NCI-H510A (cell line): ENCODE measurements at places on chromosomes 12 and 14.

DNA sequence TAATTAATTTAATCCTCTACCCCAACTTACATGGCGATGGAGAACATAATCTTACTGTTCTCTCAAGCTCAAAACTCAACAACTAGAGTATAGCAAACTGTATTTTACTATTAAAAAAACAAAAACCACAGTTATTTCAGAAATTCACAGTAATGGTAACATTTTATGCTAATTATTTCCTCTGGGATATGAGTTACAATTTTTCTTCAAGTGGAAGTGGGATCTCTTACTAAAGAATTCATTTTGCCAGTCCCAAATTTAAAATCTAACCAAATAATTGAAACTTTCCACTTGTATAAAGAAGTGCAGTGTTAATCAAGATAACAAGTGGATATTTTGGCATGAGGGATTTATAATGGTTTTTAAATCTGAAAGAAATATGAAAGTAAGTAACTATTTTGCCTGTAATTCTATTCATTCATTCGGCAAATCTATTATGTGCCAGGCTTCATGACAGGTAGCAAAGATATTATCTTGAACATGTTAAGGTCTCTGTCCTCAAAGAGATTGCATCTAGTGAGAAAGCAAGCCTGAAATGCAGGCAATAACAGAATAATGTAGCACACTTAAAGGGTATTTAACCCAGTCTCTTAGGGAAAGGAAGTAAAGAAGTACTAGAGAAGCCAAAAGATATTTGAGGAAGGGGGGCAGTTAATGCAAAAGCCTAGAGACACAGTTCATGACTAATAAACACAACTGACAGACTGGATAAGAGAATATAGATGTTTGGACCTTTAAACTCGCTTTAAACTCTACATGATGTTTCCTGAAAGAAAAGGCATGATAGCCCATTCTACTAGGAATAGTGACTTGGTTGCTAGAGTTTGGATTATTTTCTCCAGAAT, 44.0 kb downstream of the TAOK3 start:
- DNase-seq: no peak

DNA sequence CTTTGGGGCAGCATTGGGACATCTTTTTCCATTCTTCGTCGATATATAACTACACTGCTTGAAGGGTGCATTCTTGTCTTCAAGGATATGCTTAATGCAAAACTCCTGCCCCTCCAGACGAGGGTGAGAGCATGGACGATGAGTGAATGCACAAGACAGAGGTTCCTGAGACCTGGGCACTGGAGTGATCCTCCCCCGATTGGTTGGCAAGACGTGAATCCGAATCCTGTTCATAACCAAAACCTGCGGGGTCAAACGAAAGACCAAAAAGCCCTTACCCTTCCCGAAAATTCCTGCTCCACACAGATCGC, 684 bp downstream of the KANSL2 start:
- DNase-seq: peak; percentile 19

- no peak for DNase-seq
Measured at GRCh38 chr14:41167040-41167439, 439.6 kb upstream of the LRFN5 start.

- DNase-seq: no peak
Measured at GRCh38 chr14:93072659-93073357, 42.9 kb downstream of the ITPK1 start.

GRCh38 chr14:50403419-50403818, 6.7 kb upstream of the CDKL1 start:
- DNase-seq: peak; percentile 5

DNA sequence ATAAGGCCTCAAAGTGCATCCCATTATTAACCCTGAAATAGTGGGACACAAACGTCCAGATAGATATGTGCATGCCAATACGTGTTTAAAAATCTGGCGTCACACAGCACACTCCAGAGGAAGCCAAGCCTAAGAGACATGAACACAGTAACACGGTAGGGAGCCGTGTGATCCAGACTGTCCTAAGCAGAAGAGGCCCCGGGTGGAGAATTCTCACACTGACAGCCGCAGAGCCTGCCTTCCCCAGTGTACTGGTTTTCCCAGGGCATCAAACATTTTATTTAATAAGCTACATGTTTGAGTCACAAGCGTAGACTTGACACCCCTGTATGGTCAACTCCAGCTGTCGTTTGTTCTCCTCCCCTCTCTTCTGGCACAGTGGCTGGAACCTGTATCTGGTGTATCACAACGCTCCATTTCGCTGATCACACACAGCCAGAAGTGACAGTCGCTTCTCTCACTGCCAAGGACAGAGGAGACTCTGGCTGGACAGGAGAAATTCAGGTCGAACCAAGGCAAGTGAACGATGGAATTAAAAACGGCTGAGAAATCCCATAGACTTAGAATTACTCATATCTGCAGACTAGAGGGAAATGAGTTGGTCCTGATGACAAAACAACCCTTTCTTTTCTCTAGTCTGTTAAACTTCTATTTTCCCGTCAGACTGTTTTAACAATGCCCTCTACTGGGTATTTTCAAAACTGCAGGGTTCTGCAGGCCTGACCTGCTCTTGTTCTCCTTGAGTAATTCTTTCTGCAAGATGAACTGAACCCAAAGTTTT, 359.9 kb downstream of the RGS6 start:
- DNase-seq: no peak

GRCh38 chr12:41652981-41653380, 464.9 kb downstream of the PDZRN4 start:
- no peak for DNase-seq

DNA sequence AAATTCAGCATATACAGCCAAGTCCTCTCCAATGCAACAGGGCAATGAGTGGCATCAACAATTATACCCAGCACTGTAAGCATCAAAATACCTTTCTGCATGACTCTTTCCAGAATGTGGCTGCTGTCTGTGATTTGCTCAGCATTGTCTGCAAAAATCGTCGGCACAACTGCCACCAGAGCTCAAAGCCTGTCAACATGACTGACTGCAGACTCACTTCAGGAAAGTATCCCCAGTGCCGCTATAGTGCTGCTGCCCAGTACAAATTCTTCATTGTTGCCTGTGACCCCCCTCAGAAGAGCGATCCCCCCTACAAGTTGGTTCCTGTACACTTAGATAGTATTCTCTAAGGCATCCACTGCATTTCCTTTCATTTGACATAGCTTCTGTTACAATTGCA, 735 bp downstream of the RNASE6 start:
- DNase-seq: no peak

GRCh38 chr12:82880442-82880901, 193.8 kb downstream of the TMTC2 start:
- DNase-seq: no peak

DNA sequence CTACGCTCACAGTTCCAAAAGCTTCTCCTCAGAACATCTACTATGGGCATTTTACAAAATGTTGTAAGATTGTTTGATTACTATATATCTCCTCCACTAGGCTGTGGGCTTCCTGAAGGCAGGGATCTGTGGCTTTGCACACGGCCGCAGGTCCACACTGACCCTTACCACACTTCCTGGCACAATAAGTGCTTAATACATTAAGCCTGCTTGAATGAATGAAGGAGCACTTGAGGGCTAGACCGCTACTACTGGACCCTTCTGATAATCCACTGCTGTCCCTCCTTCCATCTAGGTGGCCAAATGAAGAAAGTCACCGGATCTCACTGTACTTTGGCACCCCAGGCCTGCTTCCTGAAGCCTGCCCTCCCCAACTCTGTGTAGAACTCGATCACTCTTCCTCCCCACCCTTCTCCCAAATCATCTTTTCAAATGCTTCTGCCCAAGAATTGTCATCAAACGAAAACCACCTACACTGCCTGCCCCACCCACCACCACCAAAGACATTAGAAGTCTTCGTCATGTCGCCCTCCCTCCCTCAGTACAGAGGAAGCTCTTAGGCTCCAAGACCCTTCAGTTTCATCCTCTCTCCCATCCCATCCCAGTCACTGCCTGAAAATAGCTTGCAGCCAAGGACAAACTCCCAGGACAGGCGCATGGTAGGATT, 596 bp upstream of the ZBTB39 start:
- no peak for DNase-seq

DNA sequence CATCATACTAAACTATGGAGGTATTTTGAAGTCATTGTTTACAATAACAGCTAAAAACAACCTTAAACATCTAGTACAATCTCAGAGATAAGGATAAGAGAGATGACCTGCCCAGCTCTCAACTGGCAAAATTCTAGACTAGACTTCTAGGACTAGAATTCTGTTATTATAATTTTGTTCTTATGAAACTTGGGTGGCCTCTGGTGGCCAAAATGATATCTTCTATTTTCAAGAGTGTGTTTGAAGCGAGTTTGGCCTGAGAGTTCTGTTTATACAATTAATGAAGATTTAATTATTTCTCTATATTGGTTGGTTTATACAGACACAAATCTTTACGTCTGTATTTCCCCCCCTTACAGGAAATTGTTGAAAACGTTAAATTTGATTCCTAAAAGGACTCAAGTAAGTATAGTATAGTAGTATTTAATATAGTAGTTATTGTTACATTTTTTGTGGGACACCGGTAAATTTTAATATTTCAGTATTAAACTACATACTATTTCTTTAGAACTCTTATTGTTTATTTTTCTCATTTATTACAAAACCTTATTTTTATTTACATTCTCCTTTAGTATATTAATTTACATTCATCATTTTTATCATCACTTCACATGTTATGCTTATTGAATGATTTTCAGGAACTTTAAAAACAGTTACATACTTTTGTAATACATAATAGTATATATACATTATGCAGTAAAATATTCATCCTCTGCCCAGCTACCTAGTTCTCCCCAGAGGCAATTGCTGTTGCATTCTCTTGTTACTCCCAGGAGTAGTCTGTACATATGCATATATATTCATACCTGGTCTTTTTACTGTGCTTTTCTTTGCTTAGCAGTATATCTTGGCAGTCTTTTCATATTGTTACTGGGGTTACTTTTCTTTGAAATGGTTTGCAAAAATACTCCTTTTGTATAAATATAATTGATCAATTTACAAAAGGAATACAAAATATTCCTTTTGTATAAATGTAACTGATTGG, 6.6 kb downstream of the PPHLN1 start:
- DNase-seq: peak; percentile 6

- DNase-seq: no peak
Measured at GRCh38 chr14:101854366-101854765, 92.9 kb downstream of the PPP2R5C start.

DNA sequence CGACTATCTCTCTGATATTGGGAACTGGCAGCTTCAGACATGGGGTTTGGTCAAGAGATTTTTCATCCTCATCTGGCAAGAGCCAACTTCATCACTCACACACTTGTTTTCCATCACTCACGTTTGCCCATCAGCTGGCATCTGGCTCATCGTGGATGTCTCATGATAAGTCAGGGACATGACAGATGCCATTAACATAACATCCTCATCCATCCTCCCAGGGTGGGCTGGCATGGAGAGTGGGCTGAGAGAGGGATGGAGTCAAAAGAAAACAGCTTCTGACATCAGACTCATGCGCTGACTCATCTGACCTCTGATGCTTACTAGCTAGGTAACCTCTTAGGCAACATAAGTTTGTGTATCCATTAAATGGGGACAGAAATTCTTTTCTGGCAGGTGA, 1.8 kb upstream of the VSX2 start:
- no peak for DNase-seq

DNA sequence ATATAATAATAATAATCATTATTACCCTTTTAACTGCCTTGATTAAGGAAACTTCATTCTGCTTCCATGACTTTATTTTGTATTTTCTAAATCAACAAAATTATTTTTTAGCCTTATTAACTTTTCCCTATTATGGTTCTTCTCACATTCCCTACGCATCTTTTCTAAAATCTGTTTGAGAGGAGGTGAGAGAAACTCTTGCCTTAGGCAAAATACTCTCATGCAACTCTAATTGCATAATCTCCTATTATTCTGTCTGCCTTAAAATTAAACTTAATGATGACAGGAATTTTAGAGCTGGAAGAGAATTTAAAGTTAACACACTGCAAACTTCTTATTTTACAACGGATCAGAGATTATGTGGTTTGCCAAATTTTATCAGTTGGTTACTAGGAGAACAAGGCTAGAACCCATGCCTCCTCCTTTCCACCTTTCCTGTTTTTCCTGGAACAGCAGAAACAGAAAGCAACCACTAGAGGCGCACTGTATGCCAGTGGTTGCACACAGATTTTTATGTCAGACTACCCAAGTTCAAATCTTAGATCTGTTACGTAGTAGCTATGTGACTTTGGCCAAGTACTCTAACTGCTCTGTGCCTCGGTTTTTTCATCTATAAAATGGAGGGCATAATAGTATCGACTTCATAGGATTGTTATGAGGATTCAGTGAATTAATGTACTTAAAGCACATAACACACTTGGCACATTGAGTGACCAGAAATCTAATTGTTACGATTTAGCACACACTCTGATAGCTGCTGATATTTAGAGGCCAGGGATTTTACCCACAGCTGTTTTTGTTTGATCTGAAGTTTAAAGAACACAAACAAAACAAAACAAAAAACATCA, 4.3 kb upstream of the BRMS1L start:
- no peak for DNase-seq
